Psoas muscle (tissue), 8 donors: ENCODE measurements at places on chromosomes 16 and 17. TPM values are rescaled to one million over a fixed set of nuclear protein-coding genes. Genes with fewer than 3 reads are reported as not detected.

DNA sequence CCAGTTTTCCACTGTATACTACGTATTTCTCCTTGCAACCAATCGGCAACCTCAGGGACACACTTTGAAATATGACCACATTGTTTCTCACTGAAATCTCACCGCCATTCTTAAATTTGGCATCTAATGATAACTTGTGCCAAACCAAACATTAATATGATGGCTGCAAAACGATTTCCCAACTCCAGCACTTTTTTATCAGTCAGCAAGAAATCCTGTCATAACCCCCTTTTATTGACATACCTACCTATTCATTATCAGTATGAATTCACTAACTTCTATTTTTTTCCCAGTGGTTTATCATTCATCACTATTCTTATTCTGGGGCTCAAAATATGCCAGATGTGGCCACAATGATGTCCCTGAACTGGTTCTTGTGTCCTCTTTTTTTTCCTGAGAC lies 15.8 kb downstream of the MBTD1 start:
- no peak for DNase-seq
- no peaks in the 10 kb centered on the region for H3K4me1 ChIP-seq
- H3K27me3 ChIP-seq, result no peaks in the 10 kb centered on the region
- no peak overlapping the region for H3K27ac ChIP-seq
- peaks cover 15% of the 10 kb centered on the region for H3K36me3 ChIP-seq

DNA sequence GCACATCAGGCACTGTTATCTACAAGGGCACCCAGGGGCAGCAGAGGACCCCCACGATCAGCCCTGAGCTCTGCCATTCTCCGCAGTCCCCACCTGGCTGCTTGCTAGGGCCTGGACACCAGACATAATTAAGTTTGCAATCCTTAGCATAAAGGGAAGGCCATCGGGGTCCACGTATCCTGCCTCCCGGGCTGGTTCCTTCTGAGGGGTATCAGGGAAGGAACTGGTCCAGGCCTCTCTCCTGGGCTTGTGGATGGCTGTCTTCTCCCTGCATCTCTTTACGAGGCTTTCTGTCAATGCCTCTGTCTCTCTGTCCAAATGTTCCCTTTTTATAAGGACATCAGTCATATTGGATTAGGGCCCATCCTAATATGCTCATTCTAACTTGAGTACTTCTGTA lies 77.8 kb downstream of the CYLD start:
- H3K4me3 ChIP-seq, result no peak overlapping the region
- no peak overlapping the region for H3K27ac ChIP-seq
- no peak for DNase-seq
- no peaks in the 10 kb centered on the region for H3K4me1 ChIP-seq
- H3K36me3 ChIP-seq, result no peaks in the 10 kb centered on the region
- no peaks in the 10 kb centered on the region for H3K27me3 ChIP-seq

- H3K27ac ChIP-seq, result no peak overlapping the region
- no peak overlapping the region for H3K4me3 ChIP-seq
- H3K4me1 ChIP-seq, result no peaks in the 10 kb centered on the region
- H3K27me3 ChIP-seq, result no peaks in the 10 kb centered on the region
Observed at GRCh38 chr16:10988879-10989278, 44.5 kb downstream of the CLEC16A start.

- H3K27me3 ChIP-seq, result no peaks in the 10 kb centered on the region
- no peak for DNase-seq
- H3K36me3 ChIP-seq, result no peaks in the 10 kb centered on the region
- no peak overlapping the region for H3K27ac ChIP-seq
- H3K4me1 ChIP-seq, result no peaks in the 10 kb centered on the region
Observed at GRCh38 chr17:50257676-50258224, 16.5 kb upstream of the TMEM92 start.

GRCh38 chr16:82947698-82948097 lies 320.9 kb downstream of the CDH13 start:
- H3K27ac ChIP-seq, result no peak overlapping the region
- no peak for DNase-seq
- H3K36me3 ChIP-seq, result no peaks in the 10 kb centered on the region
- peaks cover 6% of the 10 kb centered on the region for H3K4me1 ChIP-seq
- H3K27me3 ChIP-seq, result no peaks in the 10 kb centered on the region

JPH3 gene
- not detected for total RNA-seq

DNA sequence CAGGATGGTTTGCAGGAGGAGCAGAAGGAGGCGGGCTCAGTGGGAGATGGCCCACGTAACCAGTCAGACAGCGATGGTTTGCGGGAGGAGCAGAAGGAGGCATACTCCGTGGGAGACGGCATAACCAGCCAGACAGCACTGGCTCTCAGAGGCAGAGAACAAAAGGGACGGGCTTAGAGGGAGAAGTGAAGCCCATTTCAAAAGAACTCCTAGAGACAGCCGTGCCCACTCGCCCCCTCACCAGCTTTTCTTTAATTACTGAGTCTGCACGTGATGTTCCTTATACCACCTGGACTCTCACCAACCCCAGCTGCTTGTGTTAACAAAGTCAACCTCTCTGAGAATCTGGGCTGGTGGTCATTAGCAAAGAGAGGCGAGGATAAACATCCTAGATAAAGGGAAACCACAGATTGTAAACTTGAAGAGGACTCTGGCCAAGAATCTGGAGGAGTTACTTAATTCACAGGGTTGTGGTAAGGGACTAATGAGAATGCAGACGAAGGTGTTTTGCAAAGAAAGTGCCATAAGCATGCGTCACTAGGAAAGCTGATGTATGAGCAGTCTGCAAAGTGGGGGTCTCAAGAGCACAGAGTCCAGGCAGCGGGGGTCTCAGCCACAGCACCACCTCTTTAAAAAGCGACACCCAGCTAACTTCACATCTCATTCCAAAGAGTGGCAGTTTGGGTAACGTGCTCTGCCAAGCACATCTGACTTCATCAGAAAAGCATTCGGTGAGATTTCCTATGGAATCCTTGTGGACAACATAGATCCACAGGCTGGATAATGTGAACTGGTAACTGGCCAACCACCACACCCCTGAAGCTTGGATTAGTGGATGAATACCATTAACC lies 51.7 kb downstream of the NXN start:
- peaks cover 36% of the 10 kb centered on the region for H3K4me1 ChIP-seq
- H3K4me3 ChIP-seq, result no peak overlapping the region
- no peak for DNase-seq
- H3K36me3 ChIP-seq, result no peaks in the 10 kb centered on the region
- H3K27me3 ChIP-seq, result no peaks in the 10 kb centered on the region

DNA sequence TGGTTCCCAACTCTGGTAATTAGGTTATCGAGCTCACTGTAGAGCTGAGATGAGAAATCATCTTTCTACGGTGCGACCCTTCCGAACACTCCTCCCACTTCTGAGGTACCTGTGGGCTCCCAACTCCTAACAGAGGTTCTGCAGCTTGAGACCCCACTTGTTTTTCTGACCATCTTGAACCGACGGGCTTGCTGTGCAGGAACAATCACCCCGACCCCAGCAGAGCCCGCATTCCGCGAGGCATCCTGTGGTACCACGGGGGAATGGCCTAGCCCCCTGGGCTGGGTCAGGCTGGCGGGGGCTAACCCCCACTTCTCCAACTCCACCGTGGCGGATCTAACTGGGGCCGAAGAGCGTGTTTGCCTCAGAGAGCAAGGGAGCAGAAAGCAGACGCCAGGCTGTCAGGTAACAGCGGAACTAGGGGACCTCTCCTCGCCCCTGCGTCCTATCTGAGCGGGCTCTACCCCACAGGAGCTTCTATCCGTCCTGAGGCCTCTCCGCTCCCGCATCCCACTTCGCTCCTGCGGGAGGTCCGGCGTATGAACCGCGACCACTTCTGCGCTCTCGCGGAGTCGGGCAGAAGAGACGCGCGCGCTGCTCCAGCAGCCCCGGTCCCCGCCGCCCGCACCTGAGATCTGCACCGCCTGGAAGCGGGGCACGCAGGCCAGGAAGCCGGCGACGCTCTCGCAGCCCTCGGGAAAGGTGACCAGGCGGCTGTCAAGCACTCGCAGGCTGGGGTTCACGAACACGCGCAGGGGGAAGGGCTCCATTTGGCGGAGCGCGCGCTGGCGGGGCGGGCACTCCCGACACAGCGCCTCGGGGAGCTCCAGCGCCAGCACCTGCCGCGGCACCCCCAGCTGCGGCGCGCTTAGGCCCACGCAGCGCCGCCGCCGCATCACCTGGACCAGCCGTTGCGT lies 761 bp downstream of the PDF start:
- peaks cover 56% of the 10 kb centered on the region for H3K4me1 ChIP-seq
- peak overlapping the region; percentile 98 for H3K27ac ChIP-seq
- H3K36me3 ChIP-seq, result peaks cover 70% of the 10 kb centered on the region
- DNase-seq, result no peak

- no peak overlapping the region for H3K27ac ChIP-seq
- H3K4me3 ChIP-seq, result no peak overlapping the region
Observed at GRCh38 chr17:70028397-70028796, 46.6 kb upstream of the KCNJ16 start.
